ENCODE measurements at places on chromosomes 3 and 15.

- no peak for DNase-seq
Observed at GRCh38 chr3:69777582-69777967, 38.3 kb downstream of the MITF start.

DNA sequence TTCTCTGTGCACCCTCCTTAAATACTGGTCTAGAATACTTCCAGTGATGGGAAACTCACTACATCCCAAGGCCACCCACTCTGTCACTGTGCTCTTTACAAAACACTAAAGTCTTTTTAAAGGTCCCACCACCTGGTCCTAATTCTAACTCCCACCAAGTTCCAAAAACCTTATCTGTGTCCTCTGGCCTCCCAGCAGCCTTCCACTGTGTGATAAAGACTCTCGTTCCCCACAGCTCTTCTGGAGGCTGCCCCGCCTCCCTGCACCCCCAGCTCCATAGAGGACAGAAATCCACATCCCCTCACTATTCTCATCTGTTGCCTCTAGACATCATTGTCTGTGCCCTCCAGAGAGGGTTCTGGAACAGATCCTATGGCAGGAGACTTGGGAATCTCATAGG is 276.4 kb downstream of the FAM43A start:
- DNase-seq: no peak

DNA sequence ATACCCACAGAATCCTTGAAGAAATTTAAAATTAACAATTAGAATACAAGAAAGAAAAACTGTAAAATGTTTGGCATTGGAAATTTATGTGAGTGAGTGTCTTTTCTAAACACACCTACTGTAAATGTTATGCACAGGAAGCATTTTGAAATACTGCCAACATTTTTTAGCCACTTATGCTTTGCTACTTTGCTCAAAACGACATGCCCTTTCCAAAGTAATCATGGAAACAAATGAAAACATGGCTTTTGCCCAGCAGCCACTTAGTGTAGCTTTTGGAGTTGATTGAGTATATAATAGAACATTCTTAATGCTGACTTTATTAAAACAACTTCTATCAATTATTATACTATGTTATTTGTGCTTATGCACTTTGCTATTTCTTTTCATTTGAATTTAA is 823.0 kb downstream of the CADM2 start:
- no peak for DNase-seq

DNA sequence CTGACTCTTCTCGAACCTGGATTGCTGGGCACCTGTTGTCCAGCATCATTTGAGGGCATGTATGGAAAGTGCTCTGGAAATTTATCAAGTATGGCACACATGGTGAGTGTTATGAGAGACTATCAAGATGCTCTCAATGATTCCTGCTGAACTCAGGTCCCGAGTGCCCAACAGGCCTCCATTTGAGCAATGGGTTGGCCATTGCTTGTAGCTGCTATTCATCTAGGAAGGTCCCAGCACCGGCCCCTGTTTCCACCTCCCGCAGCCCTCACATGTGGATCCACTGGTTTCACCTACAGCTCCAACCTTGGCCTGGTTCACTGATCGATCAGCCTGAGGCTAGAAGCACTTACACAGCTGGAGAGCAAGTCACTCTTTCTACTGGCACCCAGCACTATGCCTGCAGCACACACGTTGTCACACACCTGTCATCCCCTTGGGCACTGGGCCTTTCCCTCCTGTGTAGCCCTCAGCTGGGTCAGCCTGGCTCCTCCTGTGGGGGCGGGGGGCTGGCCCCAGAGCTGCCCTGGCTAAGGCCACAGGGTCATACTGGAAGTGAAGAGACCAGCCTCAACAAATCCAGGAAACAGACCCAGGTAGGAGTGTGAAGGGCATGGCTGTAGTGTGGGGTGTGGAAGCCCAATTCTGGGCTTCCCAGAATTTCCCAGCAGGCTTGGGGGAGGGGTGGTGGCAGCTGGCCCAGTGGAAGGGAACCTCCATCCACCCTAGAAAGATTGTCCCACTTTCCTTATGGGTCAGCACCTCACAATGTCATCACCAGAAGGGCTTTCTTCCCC is 41.7 kb upstream of the SMAD3 start:
- DNase-seq: no peak

GRCh38 chr3:47047673-47048072 is 68.2 kb downstream of the NBEAL2 start:
- DNase-seq: no peak

DNA sequence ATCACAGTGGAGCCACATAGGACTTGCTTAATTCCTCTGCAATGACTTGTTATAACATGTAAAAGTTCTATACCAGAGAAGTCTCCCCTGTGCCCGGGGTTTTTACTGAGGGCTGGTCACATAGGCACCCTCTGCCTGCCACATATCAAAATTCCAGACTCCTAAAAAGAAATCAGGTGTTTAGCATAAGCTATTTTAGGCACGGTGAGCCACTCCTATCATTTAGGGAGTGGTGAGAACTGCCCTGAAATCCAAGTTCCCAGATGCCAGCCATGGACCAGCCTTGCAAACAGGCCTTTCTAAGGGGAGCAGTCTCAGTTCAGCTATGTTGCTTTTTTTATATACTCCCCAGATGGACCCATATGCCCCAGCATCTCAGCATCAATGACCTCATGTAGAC is 130.3 kb downstream of the THSD4 start:
- DNase-seq: no peak

DNA sequence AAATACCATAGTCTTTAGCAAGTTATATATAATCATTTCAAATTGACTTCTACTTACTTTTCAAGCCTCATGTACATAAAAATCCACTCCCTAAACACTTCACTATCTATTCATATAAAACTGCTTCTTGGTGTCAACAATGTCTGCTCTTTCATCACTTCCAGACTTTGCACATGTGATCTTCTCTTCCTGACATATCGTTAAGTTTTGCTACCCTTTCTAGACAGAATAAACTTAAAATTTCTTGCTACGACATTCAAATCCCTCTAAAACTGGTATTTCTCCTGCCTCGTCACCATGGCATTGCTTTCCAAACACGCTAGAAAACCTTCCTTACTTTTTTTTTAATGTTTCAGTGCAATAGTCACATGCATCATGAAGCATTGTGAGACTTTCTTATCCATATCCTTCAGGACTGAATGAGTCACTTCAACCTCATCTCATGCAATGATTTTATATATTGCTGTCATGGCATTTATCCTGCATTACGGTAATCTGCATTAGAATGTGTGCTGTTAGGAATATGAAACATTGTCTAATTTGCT is 122.8 kb downstream of the GMNC start:
- no peak for DNase-seq
